ENCODE measurements at places on chromosomes 1 and 21.

- no peak for DNase-seq
Measured at GRCh38 chr21:15240848-15241247, 176.0 kb upstream of the NRIP1 start.

DNA sequence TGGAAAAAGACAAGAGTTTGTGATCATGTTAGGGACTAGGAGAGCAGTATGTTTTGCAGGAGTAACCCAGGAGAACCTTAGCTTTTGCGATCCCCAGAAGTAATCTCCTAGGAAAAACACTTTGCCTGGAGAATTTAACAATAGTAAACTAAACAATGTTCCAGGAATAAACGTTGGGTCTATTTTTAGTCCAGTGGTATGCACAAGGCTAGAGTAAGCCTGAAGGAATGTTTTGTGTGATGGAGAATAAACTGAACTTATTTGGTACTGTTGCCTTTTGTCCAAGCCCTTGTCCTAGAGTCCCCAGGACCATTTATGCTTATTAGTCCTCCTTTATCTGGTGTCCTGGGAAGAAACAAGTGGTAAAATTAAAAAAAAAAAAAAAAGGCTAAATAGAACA is 28.7 kb upstream of the RGS5 start:
- DNase-seq = peak; percentile 41

- DNase-seq = no peak
Measured at GRCh38 chr1:54681358-54681757, 34.3 kb upstream of the TTC4 start.

- no peak for DNase-seq
Measured at GRCh38 chr1:219871427-219872057, 56.8 kb downstream of the SLC30A10 start.

- no peak for DNase-seq
Measured at GRCh38 chr1:22383526-22384294, 67.9 kb upstream of the ZBTB40 start.

DNA sequence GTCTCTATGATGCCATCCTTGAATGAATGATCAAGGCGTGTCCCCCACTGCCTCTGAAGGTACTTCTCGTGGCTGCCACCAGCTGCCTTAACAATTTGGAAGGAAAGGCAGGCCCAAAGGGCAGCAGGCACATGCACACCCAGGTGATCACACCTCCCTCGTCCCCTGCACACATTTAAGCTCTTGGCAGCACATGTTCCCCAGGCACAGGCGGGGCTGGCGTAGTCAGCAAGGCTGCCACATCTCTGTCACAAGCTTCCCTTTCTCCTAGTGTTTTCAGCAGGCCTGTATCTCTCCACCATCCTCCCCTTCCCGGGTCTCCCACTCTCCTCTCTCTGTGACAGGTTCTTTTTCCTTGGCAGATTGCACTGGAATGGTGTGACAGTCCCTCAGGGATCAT is 111.9 kb downstream of the CACNA1E start:
- DNase-seq = no peak

GRCh38 chr1:227449741-227450441 is 113.5 kb upstream of the ZNF678 start:
- DNase-seq = no peak

All from AG09319 (cell line).